ENCODE measurements at places on chromosomes 4 and X.
A peak's percentile ranks its signal among the peaks of the same experiment; 100 is the strongest.

DNA sequence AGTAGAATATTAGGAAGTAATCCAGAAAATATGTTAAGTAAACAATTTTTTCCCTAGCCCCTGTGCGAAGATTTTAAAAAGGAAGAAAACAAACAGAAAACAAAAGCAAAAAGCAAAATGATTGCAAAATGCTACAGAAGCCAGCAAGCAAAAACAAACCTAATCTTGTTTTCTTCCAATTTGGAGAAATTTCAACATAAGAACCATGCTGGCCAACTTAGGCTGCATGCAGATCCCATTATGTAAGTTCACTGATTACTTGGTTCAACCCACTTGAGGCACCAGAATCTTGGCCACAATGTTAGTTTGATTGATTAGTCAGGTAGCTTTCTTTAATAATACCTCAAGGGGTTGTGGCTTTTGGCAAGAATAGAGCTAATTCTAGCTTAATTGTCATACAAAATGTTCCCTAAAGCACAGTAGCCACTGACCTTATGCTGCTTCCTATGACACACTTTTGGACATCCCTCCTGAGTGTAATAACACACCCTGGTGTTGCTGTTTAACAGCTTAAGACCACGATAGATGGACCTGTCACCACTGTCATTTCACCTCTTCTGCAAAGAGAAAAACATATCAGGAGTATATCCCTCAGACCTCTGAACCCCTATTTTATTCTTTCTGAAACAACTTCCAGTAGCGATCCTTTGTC is 2342.1 kb downstream of the PCDH7 start:
- no peak for DNase-seq

DNA sequence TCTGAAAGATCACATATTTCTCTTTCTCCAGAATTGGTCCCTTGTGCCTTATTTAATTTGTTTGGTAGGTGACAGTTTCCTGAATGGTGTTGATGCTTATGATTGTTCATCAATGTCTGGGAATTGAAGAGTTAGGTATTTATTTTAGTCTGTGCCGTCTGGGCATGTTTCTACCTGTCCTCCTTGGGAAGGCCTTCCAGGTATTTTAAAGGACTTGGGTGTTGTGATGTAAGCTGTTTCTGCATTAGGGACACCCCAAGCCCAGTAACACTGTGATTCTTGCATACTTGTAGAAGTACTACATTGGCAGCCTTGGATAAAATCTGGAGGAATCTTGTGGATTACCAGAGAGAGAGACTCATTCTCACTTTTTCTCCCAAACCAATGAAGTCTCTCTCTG is 120.8 kb upstream of the CXXC4 start:
- DNase-seq: no peak

GRCh38 chr4:145781351-145781750 is 101.4 kb downstream of the C4orf51 start:
- no peak for DNase-seq

- no peak for DNase-seq
Observed at GRCh38 chr4:5156682-5157081, 105.4 kb downstream of the STK32B start.

GRCh38 chr4:143700416-143701352 is at the start of gene FREM3:
TSS of gene FREM3 (minus strand) at chr4:143700675. CDS start at chr4:143700675, 0 bp downstream.
- peak; percentile 45 for DNase-seq

DNA sequence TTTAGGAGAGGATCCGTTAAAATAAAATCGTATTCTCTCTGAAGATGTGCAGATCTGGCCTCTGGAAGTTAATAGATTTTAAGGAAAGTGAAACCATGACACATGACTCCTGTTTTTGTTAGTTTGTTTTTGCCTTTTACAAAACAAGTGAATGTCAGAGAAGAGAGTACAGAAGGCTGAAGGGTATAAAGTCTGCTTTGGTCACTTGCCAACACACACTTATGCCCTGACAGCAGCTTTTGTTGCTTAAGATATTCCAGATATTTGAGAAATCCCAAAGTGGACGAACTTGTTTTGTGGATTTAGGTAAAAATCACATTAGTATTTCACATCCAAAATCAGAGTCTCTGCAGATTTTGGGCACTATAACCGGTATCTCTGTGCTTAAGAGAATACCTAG is 192.4 kb upstream of the RASGEF1B start:
- DNase-seq: no peak

DNA sequence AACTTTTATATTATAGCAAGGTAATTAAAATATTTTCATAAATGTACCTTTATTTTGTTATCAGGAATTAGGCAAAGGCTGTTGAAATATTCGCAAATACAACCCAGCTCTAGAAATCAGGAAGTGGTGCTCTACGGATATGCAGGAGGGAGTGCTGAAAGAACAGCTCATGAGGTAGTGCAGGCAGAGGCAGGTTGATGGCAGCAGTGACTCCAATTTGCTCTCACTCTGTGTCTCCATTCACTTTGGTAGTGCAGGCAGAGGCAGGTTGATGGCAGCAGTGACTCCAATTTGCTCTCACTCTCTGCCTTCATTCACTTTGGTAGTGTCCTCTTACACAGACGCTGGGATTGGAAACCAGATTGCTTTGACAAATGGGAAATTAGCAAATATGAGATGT is 277.9 kb downstream of the TRIML1 start:
- no peak for DNase-seq

DNA sequence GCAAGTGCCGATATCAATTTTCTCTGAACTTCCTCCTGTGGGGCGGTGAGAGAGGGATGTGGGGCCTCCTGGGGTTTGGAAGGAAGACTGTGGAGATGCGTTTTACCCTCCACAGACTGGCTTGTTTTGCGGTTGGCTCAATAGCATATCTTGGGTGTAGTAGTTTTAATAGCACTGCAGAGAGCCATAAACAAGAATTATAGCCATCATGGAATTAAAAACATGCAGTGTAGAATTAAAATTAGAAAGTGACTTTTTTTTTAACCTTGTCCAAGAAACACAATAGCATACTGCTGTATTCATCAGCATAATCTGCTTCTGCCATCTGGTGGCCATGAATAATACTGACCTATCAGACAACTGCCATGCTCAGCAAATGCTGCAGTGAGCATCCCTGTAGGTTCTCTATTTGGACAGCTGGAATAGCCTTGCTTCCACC is 47.3 kb upstream of the SCML1 start:
- DNase-seq: peak; percentile 47

- no peak for DNase-seq
Observed at GRCh38 chrX:150375243-150375770, 12.2 kb downstream of the MAMLD1 start.

GRCh38 chrX:47272013-47272408 is 39.2 kb downstream of the USP11 start:
- DNase-seq: no peak

GRCh38 chr4:128220286-128221235 is 67.1 kb downstream of the PGRMC2 start:
- DNase-seq: peak; percentile 67

DNA sequence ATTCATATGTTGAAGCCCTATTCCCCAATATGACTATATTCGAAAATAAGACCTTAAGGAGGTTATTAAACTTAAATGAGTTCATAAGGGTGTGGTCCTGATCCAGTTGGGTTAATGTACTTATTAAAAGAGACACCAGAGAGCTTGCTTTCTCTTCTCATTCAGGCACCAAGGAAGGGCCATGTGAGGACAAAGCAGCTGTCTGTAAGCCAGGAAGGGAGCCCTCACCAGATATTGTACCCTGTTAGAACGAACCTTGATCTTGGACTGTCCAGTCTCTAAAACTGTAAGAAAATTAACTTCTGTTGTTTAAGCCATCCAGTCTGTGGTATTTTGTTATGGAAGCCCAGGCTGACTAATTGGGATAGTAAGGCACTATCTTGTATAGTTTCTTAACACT is 9.1 kb upstream of the YTHDC1 start:
- no peak for DNase-seq

GRCh38 chrX:15973946-15974345 is 119.3 kb upstream of the AP1S2 start:
- no peak for DNase-seq

DNA sequence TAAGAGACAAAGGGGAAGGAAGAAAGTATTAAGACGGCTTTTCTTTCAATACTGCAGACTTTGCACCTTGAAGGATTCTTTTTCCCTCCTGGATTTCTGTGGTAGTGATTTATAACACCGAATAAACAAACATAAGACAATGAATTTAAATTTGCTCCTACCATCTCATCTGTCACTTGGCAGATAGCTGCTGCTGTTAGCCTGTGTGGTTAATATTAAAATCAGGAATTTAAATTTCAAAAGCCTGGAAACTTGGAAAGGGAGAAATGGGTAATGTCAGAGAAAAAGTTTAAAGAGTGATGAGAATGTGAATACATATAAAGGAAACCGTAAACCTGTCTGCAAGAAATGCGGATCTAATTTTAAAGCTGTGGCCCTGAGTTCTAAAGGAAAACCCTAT is 3.4 kb downstream of the FAM149A start:
- DNase-seq: no peak

GRCh38 chr4:151163855-151164254 is 64.4 kb downstream of the RPS3A start:
- no peak for DNase-seq

Measured in hematopoietic multipotent progenitor cell (in vitro differentiated cells).